ENCODE measurements at places on chromosomes 6 and 20.
A peak's percentile ranks its signal among the peaks of the same experiment; 100 is the strongest.

GRCh38 chr6:99882128-99882702 is 111.8 kb downstream of the MCHR2 start:
- no peak for DNase-seq

DNA sequence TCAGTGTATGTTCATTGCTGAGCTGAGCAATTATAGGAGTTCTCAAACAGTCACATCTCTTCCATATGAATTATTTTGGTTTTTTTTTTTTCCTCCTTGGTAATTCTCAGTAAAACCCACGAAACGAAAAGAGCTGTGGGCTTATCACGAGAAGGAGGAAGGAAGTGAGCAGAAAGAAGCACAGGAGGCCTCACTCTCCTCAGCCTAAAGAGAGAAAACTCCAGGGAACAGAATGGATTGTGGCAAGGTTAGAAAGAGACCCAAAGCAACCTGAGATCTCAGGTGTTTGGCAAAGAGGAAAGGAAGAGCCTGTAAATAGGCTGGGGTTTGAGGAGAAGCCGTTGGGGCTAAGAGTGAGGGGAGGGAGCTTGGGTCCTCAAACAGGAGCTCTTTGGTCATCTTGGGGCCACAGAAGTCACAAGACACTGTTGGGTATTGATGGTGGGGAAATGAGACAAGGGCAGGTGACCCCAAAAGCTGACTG is 67.8 kb upstream of the CITED2 start:
- peak; percentile 17 for DNase-seq

DNA sequence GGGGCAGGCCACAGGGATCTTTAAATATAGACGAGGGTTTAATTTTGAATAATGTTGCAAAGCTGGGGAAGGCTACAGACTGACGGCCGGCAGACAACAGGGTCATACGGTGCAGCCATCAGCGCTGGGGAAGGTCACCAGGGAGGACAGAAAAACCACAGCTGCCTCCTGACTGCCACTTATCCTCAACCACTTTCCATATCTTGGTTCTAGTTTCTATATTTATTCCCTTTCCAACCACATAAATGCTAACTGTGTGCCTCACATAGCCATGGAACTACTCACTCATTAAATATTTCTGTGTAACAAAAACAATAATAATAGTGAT is 85.7 kb upstream of the AGPAT4 start:
- no peak for DNase-seq

- DNase-seq, result no peak
Measured at GRCh38 chr6:81792826-81793225, 40.3 kb upstream of the TENT5A start.

DNA sequence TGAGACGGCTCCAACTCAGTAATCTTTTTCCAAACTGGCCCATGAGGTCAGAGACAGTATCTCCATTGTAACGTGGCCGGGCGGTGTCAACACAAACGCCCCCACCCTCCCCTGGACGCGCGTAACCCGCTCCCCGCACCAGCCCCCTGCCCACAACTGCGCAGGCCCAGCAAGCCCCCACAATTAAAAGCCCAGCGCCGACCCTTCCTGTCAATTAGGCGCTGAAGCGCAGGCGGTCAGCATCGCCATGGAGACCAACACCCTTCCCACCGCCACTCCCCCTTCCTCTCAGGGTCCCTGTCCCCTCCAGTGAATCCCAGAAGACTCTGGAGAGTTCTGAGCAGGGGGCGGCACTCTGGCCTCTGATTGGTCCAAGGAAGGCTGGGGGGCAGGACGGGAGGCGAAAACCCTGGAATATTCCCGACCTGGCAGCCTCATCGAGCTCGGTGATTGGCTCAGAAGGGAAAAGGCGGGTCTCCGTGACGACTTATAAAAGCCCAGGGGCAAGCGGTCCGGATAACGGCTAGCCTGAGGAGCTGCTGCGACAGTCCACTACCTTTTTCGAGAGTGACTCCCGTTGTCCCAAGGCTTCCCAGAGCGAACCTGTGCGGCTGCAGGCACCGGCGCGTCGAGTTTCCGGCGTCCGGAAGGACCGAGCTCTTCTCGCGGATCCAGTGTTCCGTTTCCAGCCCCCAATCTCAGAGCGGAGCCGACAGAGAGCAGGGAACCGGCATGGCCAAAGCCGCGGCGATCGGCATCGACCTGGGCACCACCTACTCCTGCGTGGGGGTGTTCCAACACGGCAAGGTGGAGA is at the start of the genes HSPA1A and HSPA1L:
TSS of gene HSPA1A (plus strand) at position 519 of the 814 bp plus-strand sequence. CDS start at position 733, 214 bp downstream.
TSS of gene HSPA1L (minus strand) at position 259 of the 814 bp plus-strand sequence. CDS start 3,311 bp downstream, outside the sequence.
- peak; percentile 92 for DNase-seq

DNA sequence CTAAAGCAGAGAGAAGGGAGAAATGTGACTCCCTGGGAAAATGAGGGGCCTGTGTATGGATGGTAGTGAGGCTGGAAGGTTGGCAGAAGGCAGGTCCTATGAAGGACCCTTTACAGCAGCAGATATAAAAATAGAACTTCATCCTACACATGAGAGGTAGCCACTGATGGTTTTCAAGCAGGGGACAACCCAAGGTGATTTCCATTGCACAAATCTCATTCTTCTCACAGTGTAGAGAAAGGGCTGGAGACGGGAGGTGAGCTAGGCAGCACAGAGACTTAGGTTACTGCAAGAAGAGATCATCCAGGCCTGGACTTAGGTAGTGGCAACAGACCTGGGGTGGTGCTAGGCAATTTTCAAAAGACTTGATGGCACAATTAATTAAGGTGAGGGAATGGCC is 30.7 kb downstream of the TRAM2 start:
- DNase-seq, result no peak

- DNase-seq, result no peak
Measured at GRCh38 chr6:19269341-19269898, 567.8 kb upstream of the ID4 start.

GRCh38 chr6:22313796-22314195 is 17.0 kb upstream of the PRL start:
- no peak for DNase-seq

DNA sequence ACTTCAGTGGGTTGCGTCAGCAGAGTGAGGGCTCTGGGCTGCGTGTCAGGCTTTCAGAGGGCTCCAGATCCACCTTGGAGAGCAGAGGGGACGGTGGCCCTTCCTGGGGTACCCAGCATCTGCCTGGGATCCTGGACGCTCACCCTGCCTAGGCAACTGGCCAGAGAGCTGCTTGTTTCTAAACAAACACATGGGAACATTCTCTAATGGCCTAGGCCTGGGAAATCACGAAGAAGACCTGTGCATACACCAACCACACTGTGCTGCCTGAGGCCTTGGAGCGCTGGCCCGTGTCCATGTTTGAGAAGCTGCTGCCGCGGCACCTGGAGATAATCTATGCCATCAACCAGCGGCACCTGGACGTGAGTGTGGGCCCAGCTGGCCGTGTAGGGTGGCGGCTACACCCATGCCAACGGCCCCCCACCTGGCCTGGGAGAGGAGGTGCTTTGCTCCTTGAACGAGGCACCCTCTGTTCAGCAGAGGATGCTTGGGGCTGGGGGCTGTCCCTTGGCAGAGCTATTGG is 32.2 kb downstream of the PYGB start:
- DNase-seq, result no peak

- DNase-seq, result no peak
Measured at GRCh38 chr6:84449220-84449619, 221.8 kb upstream of the CEP162 start.

DNA sequence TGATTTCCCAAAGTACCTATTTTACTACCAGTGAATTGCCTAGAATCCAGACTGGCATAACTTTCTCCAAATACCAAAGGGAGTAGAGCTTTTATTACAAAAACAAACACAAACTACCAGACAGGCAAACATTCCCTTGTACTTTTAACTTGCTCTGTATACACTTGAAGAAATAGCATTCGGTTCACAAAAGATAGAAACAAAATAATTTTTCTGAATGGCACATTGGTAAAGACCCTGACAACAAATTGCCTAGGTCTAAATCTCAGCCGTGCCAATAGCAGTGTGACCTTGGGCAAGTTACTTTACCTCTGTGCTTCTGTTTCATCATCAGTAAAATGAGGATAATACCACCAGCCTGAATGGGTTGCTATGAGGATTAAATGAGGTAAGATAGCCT is 15.9 kb downstream of the ARHGAP18 start:
- DNase-seq, result no peak

DNA sequence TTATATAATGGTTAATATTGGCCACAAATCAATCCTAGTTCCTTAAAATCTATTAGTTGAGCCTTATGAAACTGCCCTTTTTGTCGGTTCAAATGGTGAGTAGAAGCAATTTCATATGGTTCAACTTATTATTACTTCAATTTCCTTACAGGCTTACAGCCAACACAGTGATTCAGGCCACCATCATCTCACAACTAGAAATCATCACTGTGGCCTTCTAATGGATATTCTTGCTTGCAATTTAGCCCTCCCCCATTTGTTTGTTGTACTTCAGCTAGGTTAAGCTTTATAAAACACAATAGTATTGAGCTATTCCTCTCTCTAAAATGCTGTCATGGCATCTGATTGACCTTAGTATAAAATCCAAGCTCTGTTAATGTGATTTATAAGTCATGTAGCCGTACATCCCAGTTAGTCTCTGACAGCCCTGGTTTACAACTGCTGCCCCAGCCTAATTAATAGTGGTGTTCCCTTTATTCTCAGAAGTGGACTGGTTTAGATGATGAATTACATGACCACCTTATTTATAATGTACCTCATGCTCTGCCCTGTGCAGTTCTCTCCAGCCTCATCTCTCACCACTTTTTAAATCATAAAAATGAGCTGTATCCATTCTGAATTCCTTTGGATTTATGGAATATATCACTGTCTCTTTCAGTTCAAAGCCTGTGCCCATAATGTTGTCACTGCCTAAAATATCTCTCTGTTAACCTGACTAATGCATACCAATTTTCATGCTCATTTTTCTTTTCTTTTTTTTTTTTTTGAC is 36.7 kb downstream of the LAMA2 start:
- DNase-seq, result no peak

DNA sequence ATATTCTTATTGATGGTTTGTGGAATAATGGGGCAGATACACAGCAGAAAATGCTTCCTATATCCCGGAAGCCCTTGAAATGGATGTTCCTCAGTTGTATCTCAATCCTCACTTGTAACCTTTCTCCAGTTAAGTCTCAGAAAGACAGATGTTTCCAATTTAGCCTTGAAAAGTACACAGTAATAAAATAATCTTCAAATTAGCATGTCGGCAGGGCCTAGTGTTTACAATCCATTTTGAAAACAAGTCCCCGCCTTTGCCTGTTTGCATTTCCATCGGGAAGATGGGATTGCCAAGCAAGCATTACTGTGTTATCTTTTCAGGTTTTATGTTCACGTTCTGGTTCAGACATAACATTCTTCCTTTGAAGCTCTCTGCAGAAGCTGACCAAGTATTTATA is 41.5 kb downstream of the SNRNP48 start:
- no peak for DNase-seq

- no peak for DNase-seq
Measured at GRCh38 chr6:83221276-83221675, 28.1 kb downstream of the RWDD2A start.

- no peak for DNase-seq
Measured at GRCh38 chr20:51888291-51888690, 86.0 kb upstream of the SALL4 start.

DNA sequence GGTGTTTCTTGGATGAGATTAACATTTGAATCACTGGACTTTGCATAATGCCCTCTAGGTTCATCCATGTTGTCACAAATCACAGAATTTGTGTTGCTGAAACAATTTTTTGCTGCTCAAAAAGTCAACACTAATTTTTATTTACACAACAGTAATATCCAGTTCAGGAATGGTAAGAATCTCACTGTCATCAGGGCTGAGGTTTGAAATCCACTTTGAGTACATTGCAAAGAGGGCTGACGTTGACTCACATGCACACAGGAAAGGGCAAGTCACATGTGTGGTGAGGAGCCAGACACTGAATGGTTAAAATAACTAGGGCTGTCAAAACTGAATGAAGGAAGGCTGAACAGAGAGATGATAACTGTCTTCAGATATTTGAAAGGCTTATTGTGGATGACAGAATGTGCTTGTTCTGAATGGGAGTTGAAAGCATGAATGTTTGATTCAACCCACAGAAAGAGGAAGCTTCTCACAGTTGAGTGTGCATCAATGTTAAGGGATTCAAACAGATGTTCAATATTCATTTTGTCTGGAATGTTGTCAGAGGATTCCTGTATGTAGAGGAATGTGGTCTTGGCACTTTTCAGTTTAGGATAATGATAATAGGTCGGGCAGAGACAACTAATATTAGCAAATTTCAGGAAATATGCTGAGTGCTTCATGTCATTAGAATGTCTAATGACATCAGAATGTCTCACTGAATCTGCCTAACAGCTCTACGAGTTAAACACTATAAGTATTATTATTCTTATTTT is 3.6 kb upstream of the ADGRG6 start:
- DNase-seq, result no peak

DNA sequence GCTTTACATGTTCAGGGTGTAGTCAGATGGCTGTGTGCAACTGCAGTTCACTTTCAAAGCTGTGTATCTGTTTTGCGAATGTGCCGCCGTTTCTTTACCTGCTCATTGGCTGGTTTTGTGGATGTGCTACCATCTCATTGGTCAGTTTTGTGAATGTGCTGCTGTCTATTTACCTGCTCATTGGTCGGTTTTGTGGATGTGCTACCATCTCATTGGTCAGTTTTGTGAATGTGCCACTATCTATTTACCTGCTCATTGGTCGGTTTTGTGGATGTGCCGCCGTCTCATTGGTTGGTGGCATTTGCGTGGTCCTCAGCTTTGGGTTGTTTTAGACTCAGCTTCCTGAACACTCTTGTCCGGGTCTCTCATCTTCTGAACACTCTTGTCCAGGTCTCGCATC is 40.5 kb upstream of the BHLHE23 start:
- no peak for DNase-seq

GRCh38 chr6:167580619-167580911 is 246.1 kb upstream of the AFDN start:
- DNase-seq, result no peak

- DNase-seq, result peak; percentile 85
Measured at GRCh38 chr6:139027620-139028182, 844 bp upstream of the ABRACL start.

DNA sequence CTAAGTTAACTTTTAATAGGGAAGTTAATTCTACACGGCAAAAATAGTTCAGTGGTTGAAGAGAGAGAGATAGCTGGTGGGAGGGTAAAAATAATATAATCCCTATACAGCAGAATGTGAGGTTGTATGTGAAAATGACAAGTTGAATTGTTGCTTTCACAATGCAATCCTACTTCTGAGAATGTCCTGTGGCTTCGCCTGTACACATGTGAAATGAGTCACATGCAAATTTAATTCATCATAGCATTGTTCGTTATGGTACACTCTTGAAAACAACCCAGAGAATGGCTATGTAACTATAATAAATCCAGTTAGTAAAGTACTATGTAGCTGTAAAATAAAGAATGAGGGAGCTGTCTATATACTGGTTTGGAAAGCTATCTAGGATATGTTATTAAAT is 46.0 kb upstream of the HINT3 start:
- DNase-seq, result peak; percentile 78

DNA sequence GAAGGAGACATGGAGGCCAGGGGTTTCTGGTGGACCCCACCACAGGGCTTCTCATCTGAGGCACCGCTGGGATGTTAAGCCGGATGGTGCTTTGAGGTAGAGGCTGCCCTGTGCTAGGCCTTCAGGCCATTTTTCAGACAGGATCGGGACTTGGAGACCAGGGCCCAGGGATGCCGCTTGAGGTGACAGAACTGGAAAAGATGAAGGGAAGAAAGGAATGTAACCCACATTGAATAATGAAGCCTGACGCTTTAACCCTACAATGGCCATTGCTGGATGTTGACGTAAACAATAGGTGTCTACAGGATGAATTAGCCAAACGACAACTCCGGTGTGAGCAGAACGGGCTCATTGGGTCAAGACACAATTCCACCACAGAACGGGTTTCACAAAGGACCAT is 62.5 kb downstream of the CEBPB start:
- no peak for DNase-seq

Measured in activated CD4-positive, alpha-beta T cell treated with anti-CD3 and anti-CD28 coated beads, Interleukin-2, Interleukin-4, amounts not matched to agents 100 ng/mL and 50 ng/mL, durations not matched to agents 16 hours and 8 hours (primary cell).